ENCODE measurements at places on chromosomes 4 and X. TPM values are rescaled to one million over a fixed set of nuclear protein-coding genes. Genes with fewer than 3 reads are reported as not detected.

DNA sequence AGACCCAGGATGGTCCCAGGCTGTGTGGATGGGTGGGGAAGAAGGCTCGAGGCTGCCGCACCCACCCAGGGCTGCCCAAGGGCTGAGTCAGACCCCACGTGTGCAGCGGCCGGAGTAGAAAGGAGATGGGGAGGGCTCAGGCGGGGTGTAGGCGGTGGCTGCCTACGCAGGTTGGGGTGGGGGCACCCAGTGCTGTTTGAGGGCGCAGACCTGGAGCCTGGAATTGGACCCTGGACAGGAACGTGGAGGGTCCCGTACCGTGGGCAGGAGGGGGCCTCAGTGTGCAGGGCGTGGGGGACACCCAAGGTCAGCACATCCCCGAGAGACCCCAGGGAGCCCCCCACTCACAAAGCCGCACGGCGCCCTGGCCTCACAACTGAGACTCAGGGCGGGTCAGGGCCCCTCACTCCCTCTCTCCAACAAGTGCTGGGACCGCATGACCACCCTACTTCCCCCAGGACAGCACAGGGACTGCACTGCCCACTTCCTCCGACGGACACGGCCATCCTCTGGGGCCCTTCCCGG lies 79.9 kb downstream of the FAM53A start:
- peak; percentile 63 for DNase-seq

DNA sequence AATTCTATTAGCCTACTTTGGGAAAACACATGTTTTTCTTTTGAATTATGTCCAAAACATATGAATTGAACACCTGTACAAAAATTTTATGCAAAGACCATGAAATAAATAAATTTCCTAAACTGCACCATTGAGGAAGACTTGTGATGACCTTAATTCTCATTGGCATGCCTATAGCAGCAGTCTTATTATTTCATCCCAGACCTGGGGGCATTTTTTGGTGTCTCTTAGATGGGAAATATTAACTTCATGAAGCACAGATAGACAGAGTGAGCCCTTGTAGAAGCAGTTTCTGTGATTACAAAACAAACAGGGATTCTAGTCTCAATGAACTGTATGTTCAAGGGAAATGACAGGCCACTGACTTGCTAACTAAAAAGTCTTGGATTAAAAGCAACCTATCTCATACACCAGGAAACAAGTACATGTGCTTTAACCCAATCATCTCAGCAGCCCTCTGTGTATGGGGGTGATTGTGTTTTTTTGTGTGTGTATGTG lies 32.0 kb upstream of the HPGD start:
- DNase-seq = no peak

DNA sequence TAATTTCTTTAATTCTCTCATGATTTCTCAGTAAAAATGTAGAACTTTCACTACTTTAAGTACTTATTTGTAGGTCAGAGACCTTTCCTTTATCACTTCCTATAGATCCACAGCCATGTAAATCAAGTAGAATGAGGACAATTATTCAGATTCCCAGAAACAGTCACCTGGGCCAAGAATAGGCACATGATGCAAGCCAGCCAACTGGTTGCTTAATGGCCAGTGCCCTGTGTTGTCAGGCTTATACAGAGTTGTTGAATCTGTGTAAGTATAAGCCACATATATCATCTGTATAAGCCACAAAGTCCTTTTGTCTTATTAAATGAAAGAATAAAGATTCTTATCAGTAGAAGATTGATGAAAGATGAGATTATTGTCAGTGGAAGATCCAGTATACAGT lies 5.2 kb downstream of the BANK1 start:
- DNase-seq = no peak

DNA sequence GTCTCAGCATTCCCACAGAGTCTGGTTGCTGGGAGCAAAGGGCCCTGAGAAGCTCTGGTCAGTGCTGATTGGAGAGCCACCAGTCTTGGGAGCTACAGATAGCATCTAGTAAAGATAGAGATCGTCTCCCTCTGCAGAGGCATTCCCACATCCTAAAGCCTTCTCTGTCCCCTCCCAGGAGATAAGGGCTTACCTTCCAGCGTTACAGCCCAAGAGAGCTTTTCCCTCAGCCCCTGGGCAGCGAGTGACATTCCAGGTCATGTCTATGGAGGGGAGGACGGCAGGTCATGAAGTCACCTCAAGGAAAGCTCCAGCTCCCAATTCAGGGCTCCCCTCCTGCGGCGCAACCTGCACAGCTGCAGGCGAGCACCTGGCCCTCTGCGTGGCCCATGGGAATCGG lies 29.9 kb downstream of the CLDN34 start:
- DNase-seq = no peak

DCHS2 gene
- 0.15 TPM for total RNA-seq
